Stimulated activated CD4-positive, alpha-beta T cell treated with anti-CD3 and anti-CD28 coated beads, Interleukin-12 subunit alpha, Interleukin-12 subunit beta, amount 100 ng/mL, for 4 hours (primary cell): ENCODE measurements at places on chromosomes 16 and 17.

- DNase-seq = no peak
These were observed 12.1 kb upstream of the ARHGAP17 start for GRCh38 chr16:25027281-25027680.

- no peak for DNase-seq
These were observed 51.7 kb downstream of the ARHGAP27 start for GRCh38 chr17:45380991-45381390.

DNA sequence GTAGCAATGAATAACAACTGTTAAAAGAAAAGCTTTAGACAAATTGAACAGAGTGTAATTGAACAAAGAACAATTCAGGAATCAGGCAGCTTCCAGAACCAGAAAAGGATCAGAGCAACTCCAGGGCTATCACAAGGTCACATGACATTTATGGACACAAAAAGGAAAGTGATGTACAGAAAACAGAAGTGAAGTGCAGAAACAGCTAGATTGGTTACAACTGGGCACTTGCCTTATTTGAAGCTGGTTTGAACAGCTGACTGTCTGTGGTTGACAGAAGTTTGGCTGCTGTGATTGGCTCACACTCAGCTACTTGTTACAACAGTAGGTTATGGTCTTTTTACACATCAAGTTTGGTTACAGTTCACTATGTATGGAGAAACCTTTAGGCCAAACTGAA, 14.8 kb downstream of the EFCAB5 start:
- no peak for DNase-seq

DNA sequence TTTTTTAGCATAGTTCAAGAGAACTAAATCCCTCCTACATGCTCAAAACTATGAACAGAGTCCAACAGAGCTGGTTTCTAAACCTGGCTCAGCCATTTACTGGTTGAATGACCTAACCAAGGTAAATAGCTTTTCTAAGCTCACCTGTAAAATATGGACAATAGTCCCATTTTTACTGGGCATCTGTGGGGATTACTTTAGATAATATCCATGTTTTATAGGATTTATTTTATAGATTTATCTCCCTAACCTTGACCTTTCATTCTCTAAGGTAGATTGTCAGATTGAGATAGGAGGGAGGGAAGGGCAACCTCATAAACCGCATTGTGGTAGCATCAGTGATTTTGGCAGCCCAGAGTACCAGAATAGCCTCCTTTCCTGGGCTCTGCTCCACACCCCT, 178.5 kb upstream of the TOX3 start:
- DNase-seq = no peak

DNA sequence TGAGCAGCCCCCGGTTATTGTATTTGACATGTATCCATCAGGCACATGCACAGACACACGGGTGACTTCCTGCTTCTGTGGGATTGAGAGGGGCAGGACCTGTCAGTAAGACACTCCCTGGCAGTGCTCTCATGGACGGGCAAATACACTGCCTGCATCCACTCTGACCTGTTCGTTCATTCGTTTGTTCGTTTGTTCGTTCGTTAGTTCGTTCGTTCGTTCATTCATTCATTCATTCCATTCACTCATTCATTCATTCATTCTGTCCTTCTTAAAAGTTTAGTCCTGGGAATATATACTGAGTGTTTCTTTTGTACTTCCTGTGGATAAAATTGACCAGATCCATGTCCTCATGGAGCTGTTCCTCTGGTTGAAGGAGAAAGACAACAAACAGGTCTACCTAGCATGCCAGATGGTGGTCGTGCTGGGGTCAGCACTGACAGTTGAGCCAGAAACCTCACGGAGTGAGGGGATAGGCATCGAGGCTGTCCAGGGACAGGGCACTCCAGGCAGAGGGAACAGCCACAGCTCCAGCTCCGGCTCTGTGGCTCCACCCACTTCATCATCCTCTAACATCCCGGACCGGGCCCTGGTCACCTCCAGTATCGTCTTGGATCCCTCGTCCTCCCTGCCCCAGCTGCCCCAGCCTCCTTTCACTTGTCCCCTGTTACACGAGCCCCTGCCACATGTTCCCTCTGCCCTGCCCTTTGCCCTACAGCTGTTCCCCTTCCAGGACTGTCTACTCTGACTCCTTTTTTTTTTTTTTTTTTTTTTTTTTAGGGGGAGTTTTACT, 336.1 kb downstream of the CPPED1 start:
- no peak for DNase-seq

- no peak for DNase-seq
These were observed 16.7 kb upstream of the CD300A start for GRCh38 chr17:74449773-74450172.

- no peak for DNase-seq
These were observed 29.0 kb downstream of the FCSK start for GRCh38 chr16:70483426-70483825.

- DNase-seq = no peak
These were observed 319.5 kb upstream of the SOX9 start for GRCh38 chr17:71801301-71801700.

GRCh38 chr17:21460358-21460757, 84.2 kb downstream of the KCNJ12 start:
- no peak for DNase-seq

DNA sequence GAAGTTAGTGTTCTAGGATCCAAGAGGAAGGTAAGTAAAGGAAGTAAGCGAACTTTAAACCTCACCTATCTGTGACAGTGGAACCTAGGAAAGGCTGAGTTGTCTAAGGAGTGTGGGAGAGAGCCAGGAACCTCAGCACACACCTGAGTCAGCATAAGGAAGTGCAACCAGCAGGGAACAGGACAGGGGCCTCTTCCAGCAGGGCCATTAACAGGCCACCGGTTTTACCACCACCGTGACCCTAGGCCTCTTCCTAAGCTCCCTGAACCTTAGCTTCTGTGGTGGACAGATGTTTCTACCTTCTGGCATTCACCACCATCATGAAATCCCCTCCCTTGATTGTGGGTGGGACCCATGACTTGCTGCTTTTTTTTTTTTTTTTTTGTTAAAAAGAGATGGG, 26.7 kb upstream of the GPATCH8 start:
- DNase-seq = no peak

DNA sequence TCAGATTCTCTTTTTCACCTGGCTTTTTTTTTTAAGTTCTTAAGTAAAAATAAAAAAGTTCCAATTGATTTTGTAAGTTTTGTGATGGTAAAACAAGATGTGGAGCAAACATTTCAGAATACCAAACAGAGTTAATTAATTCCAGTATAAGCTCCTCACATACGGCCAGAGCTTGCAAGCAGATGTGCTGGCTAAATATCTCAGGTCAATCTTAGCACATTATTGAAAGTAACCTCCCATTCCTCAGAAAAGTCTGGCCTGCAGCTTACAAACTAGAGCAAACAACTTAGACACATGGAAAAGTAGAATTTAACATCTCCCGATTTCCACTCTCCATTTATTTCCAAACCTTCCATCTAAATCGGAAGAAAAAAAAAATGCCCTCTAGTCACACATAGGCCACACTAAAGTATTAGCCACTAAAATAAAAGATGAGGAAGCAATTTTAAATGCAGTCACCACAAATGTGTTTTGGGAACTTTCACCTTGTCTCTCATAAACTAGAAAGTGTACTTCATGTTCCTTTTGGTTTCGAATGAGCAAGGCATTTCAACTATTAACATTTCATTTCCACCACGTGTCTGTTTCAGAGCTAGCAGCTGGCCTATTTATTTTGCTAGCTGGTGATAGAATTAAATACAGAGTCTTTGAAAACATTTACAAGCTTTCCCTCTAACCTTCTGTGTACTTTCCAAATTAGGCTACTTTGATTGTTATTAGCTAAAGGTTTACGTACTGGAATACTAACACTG, 143.3 kb downstream of the STX8 start:
- DNase-seq = no peak

DNA sequence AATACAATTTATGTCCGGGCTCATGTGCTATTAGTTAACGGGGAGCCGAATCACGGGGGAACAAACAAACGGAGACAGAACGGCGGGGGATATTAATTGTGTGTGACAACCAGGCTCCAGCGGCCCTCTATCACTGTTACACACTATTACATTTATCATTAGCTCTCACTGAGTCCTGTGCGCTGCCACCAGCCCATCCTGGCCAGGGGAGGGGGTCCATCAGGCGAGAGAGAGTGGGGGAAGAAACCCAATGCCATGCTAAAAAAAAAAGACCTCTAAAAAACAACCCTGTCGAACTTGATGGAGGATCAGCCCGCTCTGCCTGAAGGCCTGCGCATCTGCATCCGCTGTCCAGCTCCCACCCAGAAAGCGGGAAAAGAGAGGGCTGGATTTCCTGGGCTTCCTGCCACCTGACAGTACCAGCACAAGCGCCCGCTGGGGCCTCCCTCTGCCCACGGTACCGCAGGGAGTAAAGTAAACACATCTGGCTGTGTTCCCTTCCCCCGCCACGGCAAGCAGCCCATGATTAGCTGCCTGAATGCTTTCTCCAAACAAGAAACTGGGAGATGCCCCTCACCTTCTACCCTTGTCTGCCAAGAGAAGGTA, 41.7 kb downstream of the PIPOX start:
- DNase-seq = no peak

DNA sequence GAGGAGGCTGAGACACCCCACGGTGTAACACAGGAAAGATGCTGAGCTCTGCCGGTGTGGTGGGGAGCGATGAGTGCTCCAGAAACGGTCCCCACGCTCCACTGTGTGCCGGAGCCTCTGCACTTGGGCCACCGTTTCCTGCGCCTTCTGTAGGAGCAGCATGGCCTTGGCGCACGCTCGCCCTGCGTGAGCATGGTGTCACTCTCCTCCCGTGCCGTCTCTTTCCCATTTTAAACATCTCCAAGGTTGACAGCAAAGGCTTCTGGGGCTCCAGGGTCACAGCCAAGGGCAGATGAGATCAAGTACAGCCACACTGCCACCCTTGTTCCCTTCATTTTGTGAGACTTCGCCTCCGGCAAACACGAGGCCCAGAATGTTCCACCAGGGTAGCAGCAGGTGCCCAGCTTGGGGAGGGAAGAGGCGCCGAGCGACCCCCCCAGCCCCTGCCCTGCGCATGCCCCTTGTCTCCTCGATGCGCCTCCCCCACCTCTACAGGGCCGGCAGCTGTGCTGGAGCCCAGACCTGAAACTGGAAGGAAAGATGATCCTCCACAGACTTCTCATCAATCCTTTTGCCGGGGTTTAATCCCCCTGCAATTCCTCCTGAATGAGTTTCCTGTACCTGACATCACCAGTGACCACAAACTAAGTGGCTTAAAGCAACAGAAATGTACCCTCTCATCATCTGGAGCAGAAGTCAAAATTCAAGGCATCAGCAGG, 19.9 kb upstream of the OSGIN1 start:
- DNase-seq = no peak

DNA sequence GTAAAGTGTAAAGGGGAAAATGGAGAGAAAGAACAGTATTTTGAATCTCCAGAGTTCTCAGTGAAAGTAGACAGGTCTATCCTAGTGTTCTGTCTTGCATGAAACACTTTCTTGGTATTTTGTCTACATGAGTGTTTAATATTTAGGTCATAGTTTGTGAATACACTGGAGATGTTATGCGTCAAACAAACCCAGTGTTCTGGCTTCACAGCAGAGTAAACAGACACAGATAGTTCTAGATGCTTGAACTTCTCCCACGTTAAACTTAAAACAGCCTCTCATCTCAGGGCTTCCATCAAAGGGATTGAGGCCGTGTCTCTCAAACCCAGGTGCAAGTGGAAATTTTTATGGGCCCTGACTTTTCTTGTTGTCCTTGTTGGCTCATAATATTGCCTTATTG, 48.3 kb downstream of the RBFOX1 start:
- DNase-seq = no peak
